ENCODE measurements at places on chromosomes 16 and 17.

DNA sequence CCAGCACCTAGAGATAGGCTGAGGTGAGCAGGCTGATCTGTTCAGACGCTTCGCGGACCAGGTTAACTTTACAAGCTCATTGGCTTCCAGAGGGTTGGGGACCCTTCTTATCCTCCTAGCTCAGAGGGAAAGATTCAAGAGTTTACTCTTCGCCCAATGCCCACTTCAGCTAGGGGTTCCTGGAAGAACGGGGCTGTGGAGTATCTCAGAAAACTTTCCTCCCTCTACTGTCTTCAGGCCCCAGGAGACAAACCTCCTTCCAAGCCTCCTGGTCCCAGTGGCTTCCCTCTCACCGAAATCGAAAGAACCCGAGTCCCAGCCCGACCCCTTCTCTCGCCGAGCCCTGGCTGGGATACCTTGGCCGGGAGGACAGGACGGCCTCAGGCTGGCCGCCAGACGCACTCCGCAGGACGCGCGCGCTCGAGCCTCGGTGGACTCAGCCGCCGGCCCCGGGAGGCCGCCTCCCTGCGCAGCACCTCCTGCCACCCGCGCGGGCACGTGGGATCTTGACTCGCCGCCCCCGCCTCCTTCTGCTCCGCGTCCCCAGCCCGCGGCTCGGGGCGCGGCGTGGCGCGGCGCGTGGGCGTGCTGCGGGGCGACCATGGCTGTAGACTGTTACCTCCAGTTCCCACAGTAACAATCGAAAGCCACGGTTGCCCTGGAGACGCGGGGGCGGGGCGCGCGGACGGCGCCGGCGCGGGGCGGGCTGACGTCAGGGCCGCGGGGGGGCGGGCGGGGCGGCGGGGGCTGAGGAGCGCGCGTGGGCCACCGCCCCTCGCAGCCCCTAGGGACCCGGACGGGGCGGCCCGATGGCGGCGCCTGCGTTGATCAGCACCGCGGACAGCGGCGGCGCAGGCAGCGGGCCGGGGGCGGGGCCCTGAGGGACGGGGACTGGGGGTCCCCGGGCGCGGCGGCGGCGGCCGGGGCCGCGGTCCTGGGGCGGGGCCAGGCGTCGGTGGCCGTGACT is 5.3 kb upstream of the HIC1 start:
- peak; percentile 68 for DNase-seq

- peak; percentile 18 for DNase-seq
Measured at GRCh38 chr16:61014869-61015268, 1021.4 kb downstream of the CDH8 start.

DNA sequence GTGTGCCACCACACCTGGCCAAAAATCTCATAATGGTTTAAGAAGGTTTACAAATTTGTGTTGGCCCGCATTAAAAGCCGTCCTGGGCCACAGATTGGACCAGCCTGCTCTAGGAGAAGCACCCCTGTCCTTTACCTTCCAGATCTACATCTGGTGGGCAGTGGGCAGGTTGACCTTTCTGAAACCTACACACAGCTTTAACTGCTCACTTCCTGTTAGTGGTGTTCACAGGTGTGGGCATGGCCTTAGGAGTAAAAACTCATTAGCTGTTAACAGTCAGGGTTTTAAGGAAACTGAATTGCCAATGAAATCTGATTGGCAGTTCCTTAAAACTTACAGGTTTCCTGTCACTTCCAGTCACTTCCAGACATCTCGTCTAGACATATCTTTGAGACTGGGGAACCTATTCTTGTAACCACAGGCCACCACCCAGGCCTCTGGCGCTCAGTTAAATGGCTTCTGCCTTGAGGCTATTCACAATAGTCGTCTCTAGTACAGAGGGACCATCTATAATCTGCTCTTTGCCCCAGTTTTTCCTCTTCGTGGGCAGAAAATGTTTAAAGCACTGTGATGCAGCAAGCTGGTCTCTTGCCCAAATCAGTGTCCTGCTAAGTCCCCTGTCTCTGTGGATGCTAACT is 29.3 kb downstream of the GNGT2 start:
- peak; percentile 31 for DNase-seq

GRCh38 chr16:75377729-75378386 is 55.4 kb downstream of the CFDP1 start:
- DNase-seq = no peak

GRCh38 chr17:63364387-63364786 is 81.7 kb downstream of the CYB561 start:
- DNase-seq = no peak

- DNase-seq = no peak
Measured at GRCh38 chr16:73019457-73020362, 28.2 kb downstream of the ZFHX3 start.

- DNase-seq = peak; percentile 53
Measured at GRCh38 chr17:48261297-48261880, 153.8 kb downstream of the SNX11 start.

DNA sequence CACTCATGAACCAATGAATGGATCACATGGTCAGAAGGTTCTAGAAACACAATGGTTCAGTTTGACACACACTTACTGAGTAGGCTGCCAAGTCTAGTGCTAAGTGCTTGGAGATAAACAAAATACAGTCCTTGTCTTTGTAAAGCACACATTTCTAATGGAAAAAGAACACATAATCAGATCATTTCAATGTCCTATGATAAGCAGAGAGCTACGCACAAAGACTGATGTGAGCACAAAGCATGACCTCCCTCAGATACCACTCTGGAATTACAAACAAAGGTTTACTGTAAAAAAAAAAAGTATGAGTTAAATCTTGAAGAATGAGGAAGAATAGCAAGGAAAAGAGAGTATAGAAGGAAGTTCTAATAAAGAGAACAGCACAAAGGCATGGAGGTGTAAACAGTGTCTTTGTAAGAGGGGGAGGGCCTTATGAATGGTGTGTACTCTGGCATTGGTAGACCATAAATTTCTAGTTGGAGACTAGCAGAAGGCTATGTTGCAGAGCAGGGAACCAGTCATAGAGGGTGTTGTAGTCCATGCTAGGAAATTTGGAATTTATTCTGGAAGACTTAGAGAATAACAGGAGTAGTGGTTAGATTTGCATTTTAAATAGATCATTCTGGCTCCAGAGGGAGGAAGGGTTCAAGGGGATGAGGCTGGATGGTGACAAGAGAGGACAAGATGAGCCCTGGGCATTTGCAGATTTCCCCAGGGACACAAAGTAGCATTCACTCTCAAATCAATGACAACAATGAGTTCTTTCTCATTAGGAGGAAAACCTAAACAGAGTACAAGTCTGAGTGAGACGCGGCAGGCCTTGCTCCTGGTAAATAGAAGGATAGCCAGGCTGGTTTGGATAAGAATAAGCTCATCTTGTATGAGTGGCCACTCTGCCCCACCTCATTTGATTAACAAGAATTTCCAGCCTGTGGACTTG is 468.0 kb downstream of the TOX3 start:
- DNase-seq = no peak

DNA sequence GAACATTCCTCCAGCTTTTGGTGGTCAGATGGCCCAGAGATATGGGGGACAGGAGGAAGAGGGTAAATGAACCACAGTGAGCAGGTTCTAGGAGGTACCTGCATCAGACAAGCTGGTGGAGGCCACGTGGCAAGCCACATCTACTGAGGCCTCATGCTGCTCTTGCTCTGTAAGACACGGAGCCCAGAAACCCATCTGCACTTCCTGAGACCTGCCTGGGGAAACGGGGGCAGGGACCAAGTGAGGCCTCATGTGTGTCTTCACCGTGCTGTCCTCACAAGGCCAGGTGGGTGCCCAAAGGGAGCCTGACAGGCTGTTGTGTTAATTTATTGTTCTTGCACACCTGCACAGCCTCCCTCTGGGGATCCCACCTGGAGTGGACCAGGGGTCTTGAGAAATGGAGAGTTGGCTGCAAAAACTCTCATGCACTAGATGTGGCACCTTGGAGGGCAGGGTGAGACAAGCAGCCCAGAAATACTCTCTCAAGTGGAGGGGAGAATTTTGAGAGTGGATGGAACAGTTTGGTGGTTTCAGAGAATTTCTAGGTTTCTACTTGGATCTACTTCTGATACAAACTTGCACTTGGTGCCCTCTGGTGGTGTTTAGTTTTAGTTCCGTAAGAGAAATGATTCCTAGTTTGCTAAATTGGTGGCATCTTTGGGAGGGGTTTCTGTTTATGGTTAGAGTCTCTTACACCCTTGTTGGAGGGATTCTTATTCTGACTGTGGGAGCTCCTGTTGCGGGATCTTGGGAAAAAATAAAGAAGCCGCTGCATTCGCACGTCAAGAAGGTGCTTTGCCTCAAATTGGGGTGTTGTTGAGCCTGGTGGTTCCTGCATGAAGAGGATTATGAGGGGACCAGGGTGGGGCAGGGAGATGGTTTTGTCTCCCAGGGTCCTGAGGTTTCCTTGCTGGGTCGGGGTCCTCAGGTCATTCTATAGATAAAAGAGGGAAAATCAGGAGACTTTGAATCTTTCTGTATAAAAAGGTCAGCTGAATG is 47.5 kb downstream of the SLC6A2 start:
- DNase-seq = peak; percentile 60

DNA sequence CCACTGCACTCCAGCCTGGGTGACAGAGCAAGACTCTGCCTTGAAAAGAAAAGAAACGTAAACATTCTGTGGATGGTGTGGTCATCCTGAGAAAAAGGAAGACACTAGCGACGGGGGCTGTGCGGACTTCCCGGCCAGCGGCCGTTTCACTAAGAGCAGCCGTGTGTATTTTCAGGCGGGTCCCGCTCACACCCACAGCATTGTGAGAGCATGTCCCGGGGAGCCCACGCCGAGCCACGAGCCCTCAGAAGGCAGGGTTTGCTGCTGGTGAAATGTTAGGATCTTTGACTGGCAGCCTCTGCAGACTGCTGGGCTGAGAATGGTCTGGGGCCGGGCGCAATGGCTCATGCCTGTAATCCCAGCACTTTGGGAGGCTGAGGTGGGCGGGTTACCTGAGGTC is 40.3 kb downstream of the LMF1 start:
- no peak for DNase-seq

DNA sequence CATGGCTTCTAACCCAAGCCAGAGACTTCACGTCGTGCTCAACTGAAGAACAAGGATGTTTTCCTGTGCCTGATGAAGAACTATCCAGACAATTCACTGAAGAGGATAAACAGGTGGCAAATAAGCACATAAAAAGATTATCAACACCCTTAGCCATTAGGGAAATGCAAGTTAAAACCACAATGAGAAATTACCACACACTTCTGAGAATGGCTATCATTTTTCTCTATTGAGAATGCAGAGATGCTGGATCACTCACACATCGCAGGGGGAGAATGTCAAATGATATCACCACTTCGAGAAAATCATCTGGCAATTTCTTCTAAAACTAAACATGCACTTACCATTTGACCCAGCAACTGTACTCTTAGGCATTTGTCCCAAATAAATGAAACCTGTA is 162.8 kb downstream of the IRX3 start:
- DNase-seq = no peak

DNA sequence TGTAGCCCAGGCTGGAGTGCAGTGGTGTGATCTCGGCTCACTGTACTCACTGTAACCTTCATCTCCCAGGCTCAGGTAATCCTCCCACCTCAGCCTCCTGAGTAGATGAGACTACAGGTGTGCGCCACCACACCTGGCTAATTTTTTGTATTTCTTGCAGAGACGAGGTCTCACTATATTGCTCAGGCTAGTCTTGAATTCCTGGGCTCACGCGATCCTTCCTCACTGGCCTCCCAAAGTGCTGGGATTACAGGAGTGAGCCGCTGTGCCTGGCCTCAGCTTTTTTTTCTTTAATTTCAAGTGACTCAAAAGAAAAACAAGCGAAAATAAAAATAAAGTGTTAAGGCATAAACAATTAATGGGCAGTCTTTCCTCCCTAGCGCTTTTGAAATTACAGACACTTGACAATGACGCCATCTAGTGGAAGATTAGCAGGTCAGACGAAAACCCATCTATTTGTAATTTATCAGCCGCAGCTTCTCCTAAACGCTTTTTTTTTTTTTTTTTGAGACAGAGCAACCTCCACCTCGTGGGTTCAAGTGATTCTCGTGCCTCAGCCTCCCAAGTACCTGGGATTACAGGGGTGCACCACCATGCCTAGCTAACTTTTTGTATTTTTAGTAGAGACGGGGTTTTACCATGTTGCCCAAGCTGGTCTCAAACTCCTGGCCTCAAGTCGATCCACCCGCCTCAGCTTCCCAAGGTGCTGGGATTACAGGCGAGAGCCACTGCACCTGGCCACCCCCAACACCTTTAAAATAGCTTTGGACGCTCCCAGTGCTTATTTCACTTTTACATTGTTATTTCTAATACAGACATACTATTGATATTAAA is 28.1 kb upstream of the PECAM1 start:
- DNase-seq = peak; percentile 73

Measured in KBM-7 (cell line).